Trophoblast cell (in vitro differentiated cells and primary cell): ENCODE measurements at places on chromosomes 16 and 17.
A peak's percentile ranks its signal among the peaks of the same experiment; 100 is the strongest.

DNA sequence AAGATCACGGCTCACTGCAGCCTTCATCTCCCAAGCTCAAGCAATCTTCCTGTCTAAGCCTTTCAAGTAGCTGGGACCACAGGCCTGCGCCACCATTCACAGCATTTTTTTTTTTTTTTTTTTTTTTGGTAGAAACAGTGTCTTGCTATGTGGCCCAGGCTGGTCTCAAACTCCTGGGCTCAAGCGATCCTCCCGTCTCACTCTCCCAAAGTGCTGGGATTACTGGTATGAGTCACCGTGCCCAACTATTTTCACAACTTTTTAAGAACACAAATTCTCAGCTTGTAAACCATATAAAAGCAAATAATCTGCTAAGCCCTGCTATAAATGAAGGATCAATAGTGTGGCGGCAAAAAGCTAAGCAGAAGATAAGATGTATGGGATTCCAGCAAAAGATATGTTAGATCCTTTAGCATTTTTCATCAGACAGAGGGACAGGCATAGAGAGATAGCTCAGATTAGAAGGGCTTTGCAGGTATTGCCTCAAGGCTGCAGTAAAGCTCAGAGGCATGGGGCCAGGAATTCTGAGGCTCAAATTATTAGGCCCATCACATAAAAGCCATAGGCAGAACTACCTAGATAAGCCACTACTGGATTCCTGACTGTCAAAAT lies 55.1 kb downstream of the EMP2 start:
- peak; percentile 76 for DNase-seq

GRCh38 chr16:30365200-30365599 lies 5.1 kb downstream of the TBC1D10B start:
- DNase-seq, result no peak

DNA sequence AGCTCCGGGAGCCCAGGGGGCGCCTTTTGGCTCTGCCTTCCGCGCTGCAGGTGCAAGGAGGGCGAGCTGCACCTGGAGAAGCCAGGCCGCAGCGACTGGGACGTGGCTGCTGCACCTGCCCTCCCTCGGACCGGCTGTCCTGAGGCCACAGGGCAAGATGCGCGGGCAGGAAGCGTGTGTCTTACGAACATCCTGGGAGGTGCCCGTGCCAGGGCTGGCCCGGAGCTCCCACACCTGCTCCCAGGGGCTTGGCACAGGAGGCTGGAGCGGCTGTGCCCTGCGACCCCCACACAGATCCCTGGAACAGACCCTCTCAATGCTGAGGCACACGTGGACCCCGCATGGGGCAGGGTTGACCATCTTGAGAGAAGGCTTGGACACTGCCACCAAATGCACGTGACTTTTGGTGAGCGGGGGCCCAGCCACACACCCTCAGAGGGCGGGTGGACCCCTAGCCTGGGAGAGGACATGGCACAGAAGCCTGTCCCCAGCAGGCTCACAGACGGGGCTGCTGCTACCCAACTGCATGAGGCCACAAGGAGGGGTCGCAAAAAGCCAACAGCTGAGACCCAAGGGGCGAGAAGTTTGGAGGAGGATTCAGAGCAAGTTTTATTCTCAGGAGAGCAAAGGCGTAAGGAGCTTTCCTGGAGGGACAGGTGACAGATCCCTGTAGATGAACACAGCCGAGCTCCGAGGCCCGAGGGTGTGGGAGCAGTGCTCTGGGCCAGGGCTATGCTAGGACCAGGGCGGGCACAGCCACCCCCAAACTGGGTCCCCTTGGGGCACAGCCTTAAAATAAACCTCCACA lies 11.4 kb downstream of the NDUFAF8 start:
- DNase-seq, result no peak

GRCh38 chr17:45234641-45235415 lies 13.1 kb downstream of the FMNL1 start:
- DNase-seq, result no peak

GRCh38 chr16:69049146-69049545 lies 56.3 kb upstream of the HAS3 start:
- no peak for DNase-seq

GRCh38 chr17:46795379-46795952 lies 23.0 kb downstream of the WNT3 start:
- DNase-seq, result peak; percentile 78

GRCh38 chr17:38915639-38915995 lies 9.8 kb upstream of the LASP1NB start:
- DNase-seq, result peak; percentile 83

DNA sequence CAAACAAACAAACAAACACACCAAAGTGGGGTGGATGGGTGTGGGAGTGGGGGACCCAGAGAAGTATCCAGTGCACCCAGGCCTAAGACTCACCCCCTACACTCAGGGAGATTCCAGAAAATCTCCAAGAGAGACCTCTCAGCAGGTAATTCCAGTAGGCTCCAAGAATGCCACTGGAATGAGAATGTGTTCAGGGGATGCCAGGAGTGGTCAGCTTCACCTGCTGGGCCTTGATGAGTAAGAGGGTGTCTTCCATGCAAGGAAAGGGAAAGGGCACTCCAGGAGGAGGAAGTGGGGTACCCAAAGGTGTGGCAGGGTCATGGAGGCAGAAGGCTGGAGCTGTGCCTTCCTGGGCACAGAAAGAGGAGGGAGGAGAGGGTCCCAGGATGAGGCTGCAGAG lies 9.9 kb downstream of the CDH1 start:
- peak; percentile 67 for DNase-seq

GRCh38 chr16:83365166-83365565 lies 442.6 kb upstream of the HSBP1 start:
- no peak for DNase-seq

DNA sequence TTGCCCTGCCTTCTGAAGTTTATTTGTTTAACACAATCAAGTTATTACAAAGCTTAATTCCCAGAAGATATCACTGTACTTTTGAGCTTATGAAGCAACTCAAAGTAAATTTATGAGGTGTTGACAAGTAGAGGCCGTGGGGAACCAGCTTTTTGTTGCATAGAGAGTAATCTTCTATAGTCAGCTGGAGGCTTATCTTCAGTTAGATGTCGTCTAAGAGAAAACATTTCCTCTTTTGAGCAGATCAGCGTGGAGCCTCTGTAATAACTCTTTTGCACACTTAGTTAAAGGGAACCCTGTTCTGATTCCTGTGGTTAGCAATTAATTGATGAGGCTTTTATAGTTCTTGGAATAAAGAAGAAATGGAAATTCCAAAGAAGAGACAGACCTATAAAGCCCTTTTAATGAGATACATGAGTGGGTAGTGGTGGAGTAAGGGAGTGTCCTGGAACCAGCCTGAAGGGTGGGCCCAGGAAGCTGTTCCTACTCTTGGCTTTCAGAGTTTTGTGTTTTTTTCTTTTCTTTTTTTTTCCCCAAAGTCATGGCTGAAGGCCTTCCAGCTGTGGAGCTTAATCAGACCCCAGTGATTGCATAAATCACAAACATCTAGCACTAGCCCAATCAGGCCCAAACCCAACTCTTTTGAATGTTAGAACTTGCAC lies 28.9 kb upstream of the MAP3K14 start:
- DNase-seq, result no peak

- no peak for DNase-seq
These were observed 4.5 kb downstream of the KRTAP3-1 start for GRCh38 chr17:41004397-41004796.
